ENCODE measurements at places on chromosomes 13 and 19.

GRCh38 chr19:48716562-48717291 lies 2.8 kb downstream of the MAMSTR start:
- DNase-seq = peak; percentile 65

DNA sequence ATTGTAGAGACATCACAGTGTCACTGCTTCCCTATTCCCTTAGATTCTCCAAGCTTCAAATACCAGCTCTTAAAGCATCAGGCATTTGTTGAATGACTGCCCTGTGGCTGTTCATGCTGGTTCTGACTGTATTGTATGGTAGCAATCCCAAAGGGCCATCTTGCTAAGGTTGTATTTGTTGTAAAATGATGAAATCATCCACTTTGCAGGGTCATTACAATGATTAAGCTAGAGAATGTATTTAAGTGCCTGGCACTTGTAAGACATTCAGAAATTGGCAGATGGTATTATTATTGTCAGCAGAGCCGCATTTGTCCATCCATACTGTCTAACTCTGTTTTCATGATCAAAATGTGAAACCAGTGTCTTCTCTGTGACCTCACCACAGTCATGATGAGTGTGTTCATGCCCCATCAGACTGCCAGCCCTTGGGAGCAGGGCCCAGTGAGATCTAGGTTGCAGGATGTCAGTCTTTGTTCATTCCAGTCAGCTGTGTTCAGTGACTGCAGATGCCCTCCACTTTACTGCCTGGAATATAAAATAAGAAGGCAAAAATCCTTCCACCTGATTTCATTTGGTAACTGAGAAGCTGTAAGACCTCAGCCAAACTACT lies 86.1 kb downstream of the DHRS12 start:
- no peak for DNase-seq

GRCh38 chr19:1220976-1221903 lies 15.7 kb downstream of the STK11 start:
- DNase-seq = peak; percentile 74

DNA sequence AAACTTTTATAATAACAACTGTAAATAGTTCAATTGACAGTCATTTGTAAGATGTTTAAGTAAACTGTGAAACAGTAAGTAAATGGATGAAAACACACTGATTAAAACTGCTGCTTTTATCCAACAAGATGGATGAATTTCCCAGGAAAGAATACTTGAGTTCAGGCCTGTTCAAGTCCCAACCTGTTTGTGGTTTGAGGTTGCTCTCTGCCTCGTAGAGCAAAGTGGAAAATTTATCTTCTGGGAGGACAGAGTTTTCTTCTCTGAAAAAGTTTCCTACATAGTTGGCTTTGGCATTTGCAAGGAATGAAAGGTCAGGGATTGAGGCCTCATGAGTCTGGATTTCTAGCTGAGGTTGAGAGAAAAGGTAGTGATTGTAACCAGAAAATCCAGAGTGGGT lies 15.2 kb upstream of the ZNF543 start:
- peak; percentile 31 for DNase-seq

DNA sequence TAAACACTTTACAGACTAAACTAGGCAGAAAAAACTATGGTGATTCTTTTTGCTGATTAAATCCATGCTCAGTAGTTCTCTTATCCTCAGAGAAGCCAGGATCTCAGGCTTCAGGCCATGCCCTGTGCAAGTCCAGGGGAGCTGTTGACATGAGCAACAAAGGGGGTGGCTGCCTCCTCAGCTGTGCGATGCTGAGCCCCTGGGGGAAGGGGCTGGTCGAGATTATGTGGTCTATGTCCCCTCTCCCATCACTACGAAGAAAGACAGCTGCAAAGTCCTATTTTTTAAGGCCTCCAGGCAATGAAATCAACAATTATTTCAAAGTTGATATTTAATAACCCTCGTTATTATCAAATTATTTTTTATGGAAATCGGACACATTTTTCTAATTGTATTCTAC lies 37.0 kb downstream of the IRS2 start:
- DNase-seq = no peak

All from astrocyte of the hippocampus (primary cell).